Choroid plexus epithelial cell (primary cell): ENCODE measurements at places on chromosomes 2 and 18.
A peak's percentile ranks its signal among the peaks of the same experiment; 100 is the strongest.

DNA sequence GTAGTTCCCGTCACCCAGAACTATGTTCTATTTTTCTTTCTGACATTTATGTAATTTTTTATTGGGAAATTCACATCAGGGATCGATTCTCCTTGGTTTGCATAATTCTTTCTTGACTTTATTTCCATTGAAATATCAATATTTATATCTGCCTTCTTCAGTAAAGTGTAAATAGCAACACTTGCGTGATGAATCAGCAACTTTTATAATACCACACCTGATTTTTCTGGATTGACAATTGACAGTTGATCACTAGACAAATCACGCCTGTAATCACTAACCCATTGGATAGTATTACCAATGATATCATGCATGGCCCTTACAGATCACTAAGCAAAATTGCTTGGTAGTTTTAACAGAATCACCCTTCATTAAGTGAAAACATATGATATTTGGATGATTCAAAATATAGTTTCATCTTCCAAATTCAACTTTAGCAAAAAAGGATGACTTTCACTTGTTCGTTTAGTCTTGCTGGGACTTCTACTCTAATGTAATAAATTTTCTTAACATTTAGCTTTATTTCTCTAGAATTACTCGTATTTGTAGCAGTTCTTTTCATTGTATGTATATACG, 139.0 kb upstream of the RASGRP3 start:
- DNase-seq: no peak

- peak; percentile 85 for DNase-seq
Observed at GRCh38 chr2:69271831-69272257, 115.2 kb downstream of the GFPT1 start.

DNA sequence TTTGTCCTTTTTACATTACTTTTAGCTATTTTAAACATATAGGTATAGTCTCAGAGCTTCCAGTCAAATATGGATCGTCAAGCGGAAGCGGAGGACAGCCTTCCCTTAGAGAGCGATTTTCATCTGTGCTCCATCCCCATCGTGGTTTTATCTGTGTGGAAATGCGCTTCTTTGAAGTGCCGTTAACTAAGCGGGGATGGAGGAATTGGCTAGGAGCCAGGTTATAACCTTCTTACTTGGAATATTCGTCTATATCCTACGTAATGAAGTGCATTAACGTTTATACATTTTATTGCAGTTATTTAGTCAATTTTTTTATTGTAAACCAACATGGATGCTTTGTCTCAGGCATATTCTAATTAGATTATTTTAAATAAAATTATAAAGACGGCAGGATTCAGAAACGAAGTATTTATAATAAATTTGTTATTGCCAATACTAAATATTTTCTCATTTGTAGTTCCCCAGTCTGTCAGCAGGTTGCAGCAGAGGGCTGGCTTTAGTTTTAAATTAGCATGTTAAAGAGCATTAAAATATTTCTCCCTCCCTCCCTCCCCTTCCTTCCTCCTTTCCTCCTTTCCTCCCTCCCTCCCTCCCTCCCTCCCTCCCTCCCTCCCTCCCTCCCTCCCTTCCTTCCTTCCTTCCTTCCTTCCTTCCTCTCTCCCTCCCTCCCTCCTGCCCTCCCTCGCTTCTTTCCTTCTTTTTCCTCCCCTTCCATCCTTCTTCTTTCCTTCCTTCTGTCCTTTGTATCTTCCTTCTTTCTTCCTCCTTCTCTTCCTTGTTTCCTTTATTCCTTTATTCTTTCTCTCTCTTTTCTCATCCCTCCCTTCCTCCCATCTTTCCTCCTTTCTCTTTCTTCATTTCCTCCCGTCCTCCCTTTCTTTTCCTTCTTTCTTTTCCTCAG, 80.6 kb upstream of the DOCK10 start:
- DNase-seq: peak; percentile 57

- peak; percentile 60 for DNase-seq
Observed at GRCh38 chr2:75527676-75528075, 33.1 kb downstream of the EVA1A start.

- DNase-seq: no peak
Observed at GRCh38 chr2:104752504-104752903, 101.4 kb upstream of the POU3F3 start.

GRCh38 chr2:122145856-122146255, 390.4 kb downstream of the TSN start:
- no peak for DNase-seq

GRCh38 chr2:142599504-142599903, 278.0 kb upstream of the KYNU start:
- DNase-seq: no peak

- no peak for DNase-seq
Observed at GRCh38 chr18:35158728-35159450, 81.9 kb upstream of the ZNF397 start.

DNA sequence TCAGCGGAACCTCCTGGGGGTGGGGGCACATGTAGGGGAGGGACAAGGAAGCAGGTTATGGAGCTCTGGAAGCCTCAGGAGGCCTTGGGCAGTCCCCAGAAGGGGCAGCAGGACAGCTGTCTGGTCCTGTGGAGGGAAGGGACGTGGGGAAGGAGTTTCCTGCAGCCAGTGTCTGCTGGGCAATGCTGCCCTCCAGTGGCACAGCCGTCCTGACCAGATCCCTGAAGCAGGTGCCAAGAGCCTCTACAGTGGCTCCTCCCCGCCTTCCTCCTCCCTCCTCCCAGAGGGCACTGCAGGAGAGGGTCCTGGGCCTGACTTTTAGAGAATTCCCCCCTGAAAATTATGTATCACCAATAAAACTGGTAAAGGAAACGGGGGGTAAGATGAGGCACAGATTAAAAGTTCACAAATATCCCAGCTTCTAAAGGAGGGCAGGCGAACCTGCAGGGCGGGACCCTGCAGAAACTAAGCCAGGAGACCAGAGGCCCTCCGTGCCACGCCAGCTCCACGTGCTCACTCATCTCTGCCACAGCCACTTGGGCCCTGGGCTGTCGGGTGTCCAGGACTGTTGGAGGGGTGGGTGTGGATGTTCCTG, 258.5 kb downstream of the TWIST2 start:
- DNase-seq: peak; percentile 76

DNA sequence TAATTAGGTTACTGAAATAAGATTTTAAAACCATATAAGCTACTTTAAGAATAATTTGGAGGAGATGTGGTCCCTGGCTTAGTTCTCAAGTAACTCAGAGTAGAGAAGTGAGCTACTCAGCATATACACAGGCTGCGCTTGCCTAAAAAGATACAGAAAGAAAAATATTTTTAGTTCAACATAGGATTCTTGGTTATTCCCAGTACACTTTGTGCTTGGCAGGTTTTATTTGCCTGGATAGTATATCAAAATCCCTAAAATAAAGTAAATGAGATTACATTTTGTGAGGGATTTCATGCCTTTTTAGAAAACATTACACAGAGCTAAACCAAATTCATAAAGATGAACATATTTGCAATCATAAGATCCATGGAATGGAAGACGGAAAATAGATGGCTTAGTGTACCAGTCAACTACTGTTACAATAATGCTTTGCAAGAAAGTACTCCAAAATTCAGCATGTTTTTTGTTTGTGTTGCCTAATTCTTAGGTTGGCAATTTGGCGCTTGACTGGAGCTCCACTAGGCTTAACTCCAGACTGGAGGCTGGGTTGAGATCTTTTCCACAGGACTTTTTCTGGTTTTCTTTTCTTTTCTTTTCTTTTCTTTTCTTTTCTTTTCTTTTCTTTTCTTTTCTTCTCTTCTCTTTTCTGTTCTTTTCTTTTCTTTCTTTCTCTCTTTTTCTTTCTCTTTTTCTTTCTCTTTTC, 600.5 kb upstream of the SYT4 start:
- no peak for DNase-seq

DNA sequence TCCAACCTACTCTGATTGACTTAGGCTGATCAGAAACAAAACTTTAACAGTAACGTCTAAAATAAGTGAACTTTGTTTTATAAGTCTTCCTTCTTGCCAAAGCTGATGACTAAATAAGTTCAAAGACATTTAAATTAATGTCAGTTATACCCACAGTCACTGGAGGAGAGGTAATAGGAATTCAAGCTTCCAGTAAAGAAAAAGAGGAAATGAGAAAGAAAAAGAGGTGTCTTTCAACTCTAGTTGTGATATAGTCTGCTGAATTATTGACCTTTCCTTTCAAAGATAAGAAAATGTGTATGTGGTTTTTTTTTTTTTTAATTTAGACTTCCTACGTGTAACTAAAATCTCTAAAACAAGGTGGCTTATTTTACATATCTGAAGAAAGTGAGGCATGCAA, 191.5 kb downstream of the SLC8A1 start:
- DNase-seq: no peak

GRCh38 chr2:235510318-235510717, 16.5 kb downstream of the AGAP1 start:
- no peak for DNase-seq

- DNase-seq: peak; percentile 55
Observed at GRCh38 chr2:127576433-127577207, 41.1 kb downstream of the MYO7B start.

- DNase-seq: no peak
Observed at GRCh38 chr2:101571951-101572350, 97.0 kb upstream of the RFX8 start.

DNA sequence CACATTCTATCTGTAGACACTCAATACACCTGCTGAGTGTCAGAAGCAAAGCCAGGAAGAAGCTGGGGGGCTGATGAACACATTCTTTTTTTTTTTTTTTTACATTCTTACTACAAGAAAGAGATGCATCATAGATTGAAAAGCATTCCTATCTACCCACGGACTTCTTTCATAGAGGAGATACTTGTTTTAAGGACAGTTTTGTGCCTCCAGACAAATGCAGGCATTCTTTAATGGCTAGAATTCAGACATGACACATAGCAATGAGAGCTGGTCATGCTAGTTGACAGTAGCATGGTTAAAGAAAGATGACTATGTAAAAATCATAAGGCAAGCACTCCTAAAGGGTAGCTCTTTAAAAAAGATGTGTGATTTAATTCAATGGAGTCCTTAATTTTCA, 110.2 kb downstream of the EPHA4 start:
- no peak for DNase-seq

DNA sequence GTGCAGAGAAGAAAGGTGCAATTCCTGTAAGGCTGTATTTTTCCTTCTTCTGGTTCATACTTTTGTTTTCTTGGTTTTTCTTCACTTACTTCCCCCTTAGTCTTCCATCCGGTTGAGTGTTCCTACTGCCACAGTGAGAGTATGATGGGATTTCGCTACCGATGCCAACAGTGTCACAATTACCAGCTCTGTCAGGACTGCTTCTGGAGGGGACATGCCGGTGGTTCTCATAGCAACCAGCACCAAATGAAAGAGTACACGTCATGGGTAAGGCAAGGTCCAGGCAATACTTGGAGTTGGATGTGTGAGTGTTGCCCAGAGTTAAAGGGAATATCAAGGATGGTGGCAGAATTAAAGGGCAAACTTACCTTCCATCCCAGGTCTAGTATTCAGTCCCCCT, 108.0 kb downstream of the DTNA start:
- DNase-seq: no peak

DNA sequence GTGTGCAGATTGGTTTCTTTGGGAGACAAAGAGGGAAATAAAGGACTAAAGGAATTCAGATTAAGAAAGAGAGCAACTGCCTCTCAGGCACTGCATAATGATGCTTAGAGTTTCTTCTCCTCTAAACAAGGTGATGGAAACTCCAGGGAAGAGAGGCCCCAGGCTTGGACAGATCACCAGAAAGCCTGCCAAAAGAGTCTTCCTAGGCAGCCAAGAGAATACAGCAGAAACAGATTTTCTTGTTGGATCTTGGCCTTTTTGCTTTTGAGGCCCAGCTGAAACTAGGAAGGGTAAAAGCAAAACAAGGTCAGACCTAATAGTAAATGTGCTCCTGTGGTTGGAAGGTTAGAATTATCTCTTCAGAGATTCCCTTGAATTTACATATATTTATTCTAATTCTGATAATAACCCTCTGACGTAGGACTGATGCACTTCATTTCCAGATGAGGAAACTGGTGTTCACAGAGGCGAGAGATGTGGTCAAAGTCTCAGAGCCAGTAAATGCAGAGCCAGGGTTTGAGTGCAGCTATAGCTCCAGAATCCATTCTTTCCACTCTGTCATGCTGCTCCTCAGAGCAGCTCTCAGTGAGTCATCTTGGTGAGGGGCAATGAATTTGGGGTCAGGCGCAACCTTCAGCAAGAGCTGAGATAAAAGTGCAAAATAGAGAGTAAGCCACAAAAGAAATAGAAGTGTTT, 142.3 kb upstream of the FBXO11 start:
- DNase-seq: no peak
